Activated CD4-positive, alpha-beta T cell treated with anti-CD3 and anti-CD28 coated beads for 36 hours (primary cell): ENCODE measurements at places on chromosomes 7 and 10. TPM values are rescaled to one million over a fixed set of nuclear protein-coding genes. Genes with fewer than 3 reads are reported as not detected.

- H3K4me3 ChIP-seq, result no peak overlapping the region
- H3K4me1 ChIP-seq, result no peaks in the 10 kb centered on the region
- no peaks in the 10 kb centered on the region for H3K36me3 ChIP-seq
These were observed 50.4 kb downstream of the TFEC start for GRCh38 chr7:115980159-115980558.

Gene CCM2
- 80.1 TPM for total RNA-seq

- peaks cover 17% of the 10 kb centered on the region for H3K4me1 ChIP-seq
These were observed 1.3 kb downstream of the CYTH3 start for GRCh38 chr7:6271060-6271658.

DNA sequence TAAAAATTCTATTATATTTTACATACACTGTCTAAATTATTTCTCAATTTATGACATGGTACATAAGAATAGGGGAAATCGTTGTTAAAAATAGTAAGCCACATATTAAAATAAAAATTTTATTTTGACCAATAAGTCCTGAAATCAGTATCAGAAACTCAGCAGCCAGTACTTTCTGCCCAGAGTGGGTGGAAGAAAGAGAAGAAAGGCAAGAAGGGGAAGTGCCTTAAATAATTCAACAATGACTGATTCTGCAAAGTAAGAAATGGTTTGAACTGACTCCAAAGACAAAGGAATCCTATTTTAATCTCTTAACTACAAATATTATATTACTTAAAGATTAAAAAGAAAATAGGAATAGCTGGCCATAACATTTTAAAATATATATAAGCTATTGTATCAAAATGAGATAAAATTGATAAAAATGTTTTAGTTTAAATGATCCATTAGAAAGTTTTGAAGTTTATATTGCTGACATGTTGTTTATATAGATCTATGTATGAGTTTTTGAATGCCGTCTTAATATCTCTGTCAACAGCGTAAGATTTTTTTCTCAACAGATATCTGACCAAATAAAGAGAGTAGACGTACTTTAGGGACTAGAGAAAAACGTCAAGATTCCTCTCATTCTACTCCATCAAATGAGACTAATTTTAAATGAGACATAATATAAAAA, 30.2 kb upstream of the NRCAM start:
- H3K27me3 ChIP-seq, result no peaks in the 10 kb centered on the region
- H3K4me3 ChIP-seq, result no peak overlapping the region
- no peaks in the 10 kb centered on the region for H3K4me1 ChIP-seq

Gene TFEC
- not detected for total RNA-seq

DNA sequence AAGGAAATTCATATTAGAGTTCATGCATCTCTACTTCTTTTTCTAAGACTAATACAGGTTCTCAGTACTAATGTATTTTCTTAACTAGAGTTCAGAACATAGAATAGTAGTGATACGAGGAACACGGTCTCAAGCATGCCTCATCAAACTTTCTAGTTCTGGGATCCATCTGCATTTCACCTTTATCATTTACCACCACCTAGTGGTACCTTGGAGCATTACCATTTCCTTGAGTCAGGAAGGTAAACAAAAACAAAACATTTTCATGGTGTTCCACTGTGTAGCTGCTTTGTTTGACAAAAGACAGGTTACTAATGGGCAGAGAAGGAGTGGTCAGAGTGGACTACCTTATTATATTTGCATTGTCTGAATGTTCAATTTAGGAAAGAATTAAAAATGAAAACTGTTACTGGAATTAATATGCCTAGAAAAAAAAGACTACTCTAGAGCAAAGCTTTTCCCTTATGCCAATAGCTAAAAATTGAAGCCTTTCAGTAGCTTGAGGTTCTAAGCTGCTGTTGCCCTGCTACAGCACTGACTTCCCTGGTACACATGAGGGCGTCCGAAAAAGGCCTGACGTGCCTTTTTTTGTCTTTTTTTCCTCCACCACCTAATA, 44.5 kb downstream of the STARD3NL start:
- no peaks in the 10 kb centered on the region for H3K27me3 ChIP-seq
- no peak overlapping the region for H3K4me3 ChIP-seq
- H3K36me3 ChIP-seq, result peaks cover 30% of the 10 kb centered on the region

- no peak for DNase-seq
- no peaks in the 10 kb centered on the region for H3K4me1 ChIP-seq
- no peak overlapping the region for H3K4me3 ChIP-seq
These were observed 132.0 kb downstream of the PPP1R17 start for GRCh38 chr7:31819031-31819430.

DNA sequence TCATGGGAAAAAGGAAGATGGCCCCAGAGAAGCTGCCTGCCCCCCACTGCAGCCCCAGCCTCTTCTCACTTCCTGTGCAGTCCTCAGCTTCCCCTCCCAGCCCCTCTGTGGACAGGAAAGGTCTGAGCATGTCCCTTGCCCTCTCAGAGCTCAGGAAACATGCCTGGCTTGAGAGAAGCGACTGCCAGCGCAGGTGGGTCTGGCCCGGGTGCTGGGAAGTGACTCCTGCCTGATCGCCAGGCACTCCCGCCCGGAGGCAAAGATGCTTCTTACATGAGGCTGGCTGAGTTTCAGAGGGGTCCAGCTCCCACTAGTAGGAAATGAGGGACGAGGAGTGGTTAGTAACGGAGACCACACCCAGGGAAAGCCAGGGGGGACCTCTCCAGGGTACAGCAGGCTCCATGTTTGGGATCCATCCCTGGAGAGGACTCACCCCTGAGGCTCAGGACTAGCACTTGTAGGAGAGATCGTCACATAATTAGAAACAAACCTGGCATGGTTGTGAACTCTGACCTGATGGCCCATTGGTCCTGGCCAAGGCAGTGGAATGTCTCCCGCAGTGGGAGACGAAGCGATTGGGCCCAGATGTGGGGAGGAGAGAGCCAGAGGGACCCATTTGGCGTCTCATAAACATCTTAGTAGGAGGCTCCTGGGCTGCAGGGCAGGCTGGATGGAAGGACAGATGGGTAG, 12.3 kb downstream of the ELN start:
- H3K27ac ChIP-seq, result no peak overlapping the region
- H3K36me3 ChIP-seq, result no peaks in the 10 kb centered on the region
- no peaks in the 10 kb centered on the region for H3K4me1 ChIP-seq
- no peak overlapping the region for H3K4me3 ChIP-seq

DNA sequence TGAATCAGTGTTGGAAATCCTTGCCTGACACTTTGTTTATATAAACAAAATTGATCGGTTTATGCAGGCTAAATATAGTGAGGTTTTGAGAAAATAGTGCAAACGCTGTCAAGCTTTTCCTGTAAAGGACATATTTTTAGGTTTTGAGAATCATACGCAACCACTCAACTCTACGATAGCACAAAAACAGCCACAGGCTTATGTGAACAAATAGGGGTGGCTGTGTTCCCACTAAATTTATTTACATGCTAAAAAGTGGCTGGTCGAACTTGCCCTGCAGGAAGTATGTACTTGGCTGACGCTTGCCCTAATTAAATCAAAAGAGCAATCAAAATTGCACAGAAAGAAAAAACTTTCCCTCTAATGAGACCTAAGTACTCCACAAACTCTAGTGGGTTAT, 234.7 kb upstream of the CACNA2D1 start:
- no peaks in the 10 kb centered on the region for H3K36me3 ChIP-seq
- no peak for DNase-seq
- H3K27me3 ChIP-seq, result no peaks in the 10 kb centered on the region
- H3K27ac ChIP-seq, result no peak overlapping the region
- H3K4me3 ChIP-seq, result no peak overlapping the region
- peaks cover 15% of the 10 kb centered on the region for H3K4me1 ChIP-seq

Gene SMO
- total RNA-seq, result 0.28 TPM

Gene DNA2
- 28.9 TPM for total RNA-seq

DNA sequence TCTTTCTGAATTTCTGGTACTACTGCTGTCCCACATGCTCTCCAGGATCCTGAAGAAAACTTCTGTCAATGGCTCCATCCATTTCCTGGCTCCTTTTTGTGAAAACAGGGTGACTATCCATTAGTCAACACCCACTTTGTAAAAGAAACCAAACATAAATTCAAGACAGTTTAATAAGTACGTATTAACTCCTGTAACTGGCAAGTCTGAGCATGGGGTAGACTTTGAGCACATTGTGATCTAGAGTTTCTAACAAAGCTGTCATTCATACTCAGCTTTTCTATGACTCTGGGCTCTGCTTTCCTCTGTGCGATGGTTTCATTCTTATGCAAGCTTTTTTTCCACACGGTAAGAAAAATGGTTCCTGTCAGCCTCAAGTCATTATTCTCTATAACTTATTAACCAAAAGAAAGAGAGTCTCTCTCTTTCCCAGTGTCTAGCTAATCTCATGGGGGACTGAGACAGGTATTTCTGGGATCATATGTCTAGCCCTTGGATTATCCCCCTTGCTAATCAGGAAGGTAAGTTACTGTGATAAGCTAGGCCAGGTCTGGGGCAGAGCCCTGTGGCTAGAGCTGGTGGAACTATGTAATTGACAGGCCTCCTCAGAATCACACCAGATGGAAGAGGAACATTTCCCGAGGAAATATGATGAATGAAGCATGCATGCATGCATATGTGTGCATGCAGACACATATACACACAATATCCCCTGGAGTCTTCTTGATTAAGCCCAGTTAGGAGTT, 98.5 kb downstream of the GNAI1 start:
- H3K36me3 ChIP-seq, result no peaks in the 10 kb centered on the region
- H3K4me1 ChIP-seq, result peaks cover 5% of the 10 kb centered on the region
- H3K4me3 ChIP-seq, result no peak overlapping the region
- no peak overlapping the region for H3K27ac ChIP-seq
